ENCODE measurements at places on chromosomes 5 and 9. TPM values are rescaled to one million over a fixed set of nuclear protein-coding genes. Genes with fewer than 3 reads are reported as not detected.

- H3K4me3 ChIP-seq: no peak overlapping the region
- H3K27ac ChIP-seq: no peak overlapping the region
- DNase-seq: no peak
- H3K36me3 ChIP-seq: no peaks in the 10 kb centered on the region
- H3K27me3 ChIP-seq: no peaks in the 10 kb centered on the region
These were observed 113.9 kb downstream of the CDH10 start for GRCh38 chr5:24530906-24531305.

Gene FIBCD1
- total RNA-seq: 32.9 TPM

DNA sequence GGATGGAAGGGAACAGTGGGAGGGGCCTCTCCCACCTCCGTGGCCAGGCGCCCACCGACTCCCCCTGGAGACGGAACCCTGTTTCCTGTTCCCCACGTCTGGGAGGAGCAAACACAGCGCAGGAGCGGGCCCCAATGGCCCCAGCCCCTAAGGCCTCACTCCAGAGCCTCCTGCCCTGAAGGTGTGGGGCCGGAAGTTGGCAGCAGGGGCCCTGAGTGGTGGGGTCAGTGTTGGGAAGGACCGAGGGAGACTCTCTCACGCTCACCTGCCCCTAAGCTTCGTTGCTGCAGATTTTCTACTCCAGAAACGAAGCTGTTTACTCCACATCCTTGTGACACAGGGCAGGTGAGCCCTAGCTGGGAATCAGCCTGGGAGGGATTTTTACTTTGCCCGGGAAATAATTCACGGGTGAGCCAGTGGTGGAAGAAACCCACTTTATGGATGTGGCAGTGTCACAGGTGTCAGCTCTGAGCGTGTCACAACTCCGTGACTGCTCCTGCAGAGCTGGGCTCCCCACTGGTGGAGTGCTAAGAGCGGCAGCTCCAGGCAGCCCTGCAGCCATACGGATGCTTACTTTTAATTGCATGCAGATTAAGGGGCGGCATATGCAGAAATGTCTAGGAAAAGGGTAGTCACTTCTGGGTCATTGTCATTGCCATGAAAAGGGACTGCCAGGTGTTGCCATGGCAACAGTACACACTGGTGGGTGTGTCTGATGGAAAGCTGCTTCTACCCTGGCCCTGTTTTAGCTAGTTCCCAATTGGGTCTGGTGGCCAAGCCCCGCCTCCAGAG lies 77.5 kb upstream of the OLFM1 start:
- H3K27me3 ChIP-seq: no peaks in the 10 kb centered on the region
- H3K27ac ChIP-seq: no peak overlapping the region
- H3K4me3 ChIP-seq: no peak overlapping the region
- no peak for DNase-seq

DNA sequence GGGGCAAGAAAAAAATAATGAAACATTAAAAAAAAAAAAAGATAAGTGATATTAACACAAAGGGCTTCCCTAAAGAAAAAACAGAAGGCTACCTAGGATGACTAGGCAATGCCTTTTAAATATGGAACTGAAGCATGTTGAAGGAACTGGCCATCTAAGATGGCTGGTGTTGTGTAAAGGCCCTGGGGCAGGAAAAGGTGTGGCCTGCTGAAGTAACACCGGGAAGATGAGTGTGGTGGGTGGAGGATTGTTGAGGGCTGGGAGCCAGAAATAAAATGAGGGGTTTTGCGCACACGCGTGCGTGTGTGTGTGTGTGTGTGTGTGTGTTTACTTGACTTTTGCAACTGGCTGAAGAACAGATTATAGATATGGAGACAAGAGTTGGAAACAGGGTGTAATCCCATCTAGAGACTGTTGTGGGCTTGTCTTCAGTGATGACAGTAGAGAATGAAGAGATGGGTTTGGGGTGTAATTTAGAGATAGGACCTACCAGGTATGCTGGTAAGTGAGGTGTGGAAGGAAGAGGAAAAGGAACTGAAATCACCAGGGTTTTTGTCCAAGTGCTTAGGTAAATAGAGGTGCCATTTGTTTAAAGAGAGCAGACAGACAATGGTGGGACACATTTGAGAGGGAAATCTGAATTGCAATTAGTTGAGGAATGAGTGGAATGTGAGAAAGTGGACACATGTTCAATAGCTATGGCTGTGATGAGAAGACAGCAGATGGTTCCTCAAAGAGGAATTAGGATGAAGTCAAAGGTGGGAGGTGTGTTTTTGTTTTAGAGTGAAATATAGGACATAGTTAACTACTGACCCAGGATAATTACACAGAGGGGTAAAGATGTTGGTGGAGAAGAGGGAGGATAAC lies 33.9 kb downstream of the RAD23B start:
- no peak for DNase-seq
- H3K4me1 ChIP-seq: no peaks in the 10 kb centered on the region
- H3K4me3 ChIP-seq: no peak overlapping the region
- H3K27ac ChIP-seq: no peak overlapping the region
- no peaks in the 10 kb centered on the region for H3K27me3 ChIP-seq
- peaks cover 5% of the 10 kb centered on the region for H3K36me3 ChIP-seq

- peaks cover 4% of the 10 kb centered on the region for H3K36me3 ChIP-seq
- H3K27ac ChIP-seq: no peak overlapping the region
- no peak overlapping the region for H3K4me3 ChIP-seq
- no peaks in the 10 kb centered on the region for H3K27me3 ChIP-seq
- no peaks in the 10 kb centered on the region for H3K4me1 ChIP-seq
- no peak for DNase-seq
These were observed 29.8 kb downstream of the WDR36 start for GRCh38 chr5:111121926-111122325.

Gene ECM2
- total RNA-seq: 0.30 TPM

Gene WHRN
- 3.3 TPM for total RNA-seq

Data from colonic mucosa (tissue), 4 donors.